Glutamatergic neuron (in vitro differentiated cells): ENCODE measurements at places on chromosomes 2 and 18.

DNA sequence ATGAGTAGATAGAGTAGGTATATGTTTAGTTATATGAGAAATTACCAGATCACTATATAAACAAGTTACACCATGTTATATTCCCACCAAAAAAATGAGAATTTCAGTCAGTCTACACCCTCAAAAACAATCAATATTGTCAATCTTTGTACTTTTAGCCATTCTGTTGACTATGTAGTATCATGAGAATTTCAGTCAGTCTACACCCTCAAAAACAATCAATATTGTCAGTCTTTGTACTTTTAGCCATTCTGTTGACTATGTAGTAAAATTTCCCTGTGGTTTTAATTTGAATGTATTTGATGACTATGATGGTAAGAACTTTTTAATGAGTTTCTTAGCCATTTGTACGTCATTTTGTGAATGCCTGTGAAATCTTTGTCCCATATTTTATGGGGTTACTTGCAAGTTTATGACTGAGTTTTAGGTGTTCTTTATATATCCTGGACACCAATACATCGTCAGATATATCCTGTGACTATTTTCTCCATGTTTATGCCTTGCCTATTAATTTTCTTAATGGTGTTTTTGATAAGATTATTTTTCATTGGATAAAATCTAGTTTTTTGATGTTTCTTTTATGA, 528.4 kb upstream of the SPHKAP start:
- DNase-seq: no peak

DNA sequence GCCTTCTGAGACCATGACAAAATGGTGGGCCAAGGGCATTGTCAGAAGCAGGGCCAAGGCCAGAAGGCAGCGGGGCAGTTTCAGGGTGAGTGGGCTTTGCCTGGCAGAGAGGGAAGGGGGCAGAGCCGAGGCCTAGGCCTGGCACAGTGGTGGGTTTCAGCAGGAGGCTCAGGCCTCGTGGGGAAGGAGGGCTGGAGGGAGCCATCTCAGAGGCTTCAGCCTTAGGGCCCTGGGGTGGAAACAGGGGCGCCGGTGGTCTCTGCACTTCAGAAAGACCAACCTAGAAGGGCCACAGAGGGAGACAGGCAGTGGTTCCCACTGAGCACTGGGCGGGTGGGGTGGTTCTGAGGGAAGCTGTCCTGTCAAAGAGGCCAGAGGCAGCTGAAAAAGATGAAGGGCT, 58.0 kb upstream of the SMAD7 start:
- DNase-seq: no peak

GRCh38 chr2:132253496-132254305, 91.9 kb upstream of the ANKRD30BL start:
- DNase-seq: no peak

- DNase-seq: no peak
Observed at GRCh38 chr2:31108561-31109286, 29.5 kb downstream of the GALNT14 start.

- no peak for DNase-seq
Observed at GRCh38 chr2:143968360-143968759, 551.6 kb downstream of the ZEB2 start.

DNA sequence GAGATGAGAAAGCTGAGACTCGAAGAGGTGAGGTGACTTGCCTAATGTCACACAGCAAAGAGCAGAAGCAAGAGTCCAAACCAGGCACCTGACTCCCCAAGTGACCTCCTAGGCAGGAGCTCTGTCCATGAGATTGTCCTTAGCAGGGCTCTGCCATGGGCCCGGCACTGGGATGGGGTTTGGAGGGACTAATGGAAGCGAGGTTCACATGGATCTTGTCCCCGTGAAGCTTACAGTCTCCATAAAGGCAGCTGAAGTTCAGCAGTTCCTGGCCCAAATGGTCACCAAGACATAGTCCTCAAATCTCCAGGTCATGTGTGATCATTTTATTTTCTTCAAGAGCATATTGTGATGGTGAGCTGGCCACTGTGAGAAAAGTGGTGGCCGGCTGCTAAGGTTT, 57.0 kb upstream of the AFF3 start:
- no peak for DNase-seq

- DNase-seq: no peak
Observed at GRCh38 chr2:16462958-16463357, 202.7 kb downstream of the CYRIA start.

GRCh38 chr2:62321380-62322289, 125.7 kb downstream of the B3GNT2 start:
- no peak for DNase-seq

DNA sequence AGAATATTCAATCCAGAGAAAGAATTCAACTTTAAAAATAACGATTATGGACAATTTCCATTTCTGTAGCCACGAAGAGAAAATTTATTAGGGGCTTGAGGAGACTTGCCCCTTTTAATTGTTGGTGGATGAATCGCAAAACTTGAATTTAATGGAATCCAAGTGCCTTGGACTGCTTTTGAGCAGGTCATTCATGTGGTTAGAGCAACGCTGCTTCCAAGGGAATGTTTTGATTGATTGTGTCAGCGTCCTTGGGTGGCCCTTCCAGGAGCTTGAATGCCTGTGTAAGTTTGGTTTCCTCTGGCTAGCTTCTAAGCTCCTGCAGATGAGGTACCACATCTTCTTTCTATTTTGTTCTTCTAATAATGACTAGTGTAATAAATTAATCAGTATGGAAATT, 213.4 kb downstream of the LTBP1 start:
- DNase-seq: no peak

- no peak for DNase-seq
Observed at GRCh38 chr18:76134628-76135027, 360.4 kb downstream of the ZNF516 start.

DNA sequence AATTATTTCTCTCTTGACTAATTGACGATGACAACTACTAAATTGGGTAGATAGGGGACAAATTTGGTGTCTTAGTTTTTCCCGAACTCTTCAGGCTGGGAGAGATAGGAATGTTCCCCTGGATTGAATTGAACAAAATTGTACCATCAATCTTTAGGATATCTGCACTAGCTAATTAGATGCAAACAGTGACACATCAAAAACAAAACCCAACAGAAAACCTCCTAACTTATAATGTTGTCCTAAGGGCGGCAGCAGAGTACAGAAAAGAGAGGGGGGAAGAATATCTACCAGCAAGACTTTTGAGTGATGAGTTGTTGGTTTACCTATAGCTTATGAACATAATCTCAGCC, 342.9 kb downstream of the INSIG2 start:
- DNase-seq: no peak

GRCh38 chr2:175929850-175930249, 72.2 kb downstream of the LNPK start:
- DNase-seq: no peak
